ENCODE measurements at places on chromosomes 1 and 21.

- peak; percentile 72 for DNase-seq
Observed at GRCh38 chr21:33386222-33386784, 16.9 kb upstream of the IFNGR2 start.

- no peak for DNase-seq
Observed at GRCh38 chr1:74083128-74083527, 114.8 kb downstream of the LRRIQ3 start.

DNA sequence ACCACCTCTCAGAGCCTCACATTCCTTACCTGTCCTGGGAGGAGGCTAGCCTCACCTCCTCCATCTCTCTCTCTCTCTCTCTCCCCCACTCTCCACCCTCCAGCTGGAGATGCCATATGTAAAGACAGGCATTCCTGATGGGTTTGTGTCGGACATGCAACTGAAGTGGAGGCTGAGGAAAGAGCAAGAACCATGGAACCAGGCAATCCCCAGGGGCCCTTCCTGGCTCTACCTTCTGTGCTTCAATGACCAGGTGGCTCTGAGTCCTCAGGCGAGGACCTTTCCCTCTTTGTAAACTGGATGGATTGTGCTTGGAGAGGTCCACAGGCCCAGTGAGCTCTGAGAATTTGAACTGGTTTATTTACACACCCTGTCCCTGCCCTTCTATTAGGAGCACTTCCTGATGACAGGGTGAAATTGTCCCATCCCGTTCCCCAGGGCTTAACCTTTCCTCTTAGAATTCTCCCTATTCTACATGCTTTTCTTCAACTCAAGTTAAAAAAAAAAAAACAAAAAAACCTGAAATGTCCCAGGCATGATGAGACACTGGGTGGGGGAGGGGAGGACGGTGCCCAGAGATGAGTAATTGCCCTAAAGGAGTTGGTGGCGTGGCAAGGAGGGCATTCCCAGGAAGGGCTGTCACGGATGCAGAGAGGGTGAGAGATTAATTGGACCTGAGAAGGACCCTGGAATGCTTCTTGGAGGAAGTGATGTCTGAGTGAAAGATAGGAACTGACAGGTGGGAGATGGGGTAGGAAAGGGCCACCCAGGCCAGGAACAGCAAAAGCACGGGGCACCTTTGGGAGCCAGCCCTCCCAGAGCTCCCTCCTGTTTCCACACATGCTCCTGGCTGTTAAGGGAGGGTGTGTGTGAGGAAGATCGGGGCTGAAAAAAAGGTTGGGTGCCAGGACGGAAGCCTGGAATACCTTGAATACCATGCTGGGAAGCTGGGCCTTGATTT lies 50.2 kb upstream of the WASF2 start:
- DNase-seq, result no peak

DNA sequence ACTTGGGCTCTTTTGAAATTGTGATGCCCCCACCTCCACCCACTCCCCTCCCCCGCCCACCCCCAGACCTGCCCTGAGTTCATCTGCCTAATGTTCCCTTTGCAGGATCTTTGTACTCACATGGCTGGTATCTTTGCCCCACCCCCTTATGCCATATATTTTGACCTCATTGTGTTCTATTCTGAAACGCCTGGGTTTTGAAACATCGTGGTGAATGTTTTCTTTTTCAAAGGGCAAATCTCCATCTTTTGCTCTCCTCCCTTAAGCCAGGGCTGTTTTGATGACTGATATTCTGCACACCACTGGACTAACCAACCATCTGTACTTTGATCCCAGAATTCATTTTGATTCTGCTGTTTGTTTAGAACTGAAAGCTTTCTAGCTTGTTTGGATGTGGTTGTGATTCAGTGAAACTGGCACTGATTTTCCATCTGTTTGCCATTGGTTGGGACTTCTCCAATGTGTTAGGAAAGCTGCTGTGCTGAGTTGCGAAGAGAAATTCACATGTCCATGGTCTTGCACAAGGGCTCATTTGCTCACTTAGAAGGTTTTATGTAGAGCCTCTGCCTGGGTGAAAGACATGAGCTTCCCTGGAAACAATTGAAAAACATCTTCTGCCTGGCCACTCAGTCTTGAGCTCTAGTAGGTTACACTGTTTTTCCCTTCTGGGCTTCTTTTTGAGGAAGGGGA lies 16.5 kb downstream of the SMAP2 start:
- no peak for DNase-seq

All from H7 (cell line).